ENCODE measurements at places on chromosomes 3 and 15.

DNA sequence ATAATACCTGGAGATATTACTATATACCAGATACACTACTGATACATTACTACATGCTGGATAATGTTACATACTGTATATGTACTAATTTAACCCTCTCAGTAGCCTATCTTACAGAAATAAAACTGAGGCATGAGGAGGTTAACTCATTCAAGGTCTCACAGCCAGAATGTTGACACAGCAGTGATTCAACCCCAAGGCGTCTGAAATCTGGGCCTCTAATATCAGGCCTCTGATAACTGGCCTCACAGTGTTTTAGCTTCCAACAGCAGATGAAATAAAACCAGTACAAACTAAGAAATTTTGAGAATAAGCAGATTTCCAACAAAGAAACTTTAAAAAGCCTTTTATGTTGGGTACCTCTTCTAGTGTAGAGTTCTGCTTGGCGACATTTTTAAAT lies 23.4 kb downstream of the DZIP1L start:
- no peak for DNase-seq

GRCh38 chr3:41198526-41198925 lies 779 bp upstream of the CTNNB1 start:
- DNase-seq, result no peak

GRCh38 chr3:17551895-17552294 lies 190.5 kb downstream of the TBC1D5 start:
- no peak for DNase-seq

- no peak for DNase-seq
These were observed 40.5 kb upstream of the FBXL22 start for GRCh38 chr15:63556736-63557135.

- DNase-seq, result no peak
These were observed 9.6 kb upstream of the IRAK2 start for GRCh38 chr3:10155123-10155472.

GRCh38 chr3:126881861-126882260 lies 101.1 kb upstream of the PLXNA1 start:
- DNase-seq, result no peak

- DNase-seq, result no peak
These were observed 103.6 kb downstream of the OTOL1 start for GRCh38 chr3:161600173-161600572.

DNA sequence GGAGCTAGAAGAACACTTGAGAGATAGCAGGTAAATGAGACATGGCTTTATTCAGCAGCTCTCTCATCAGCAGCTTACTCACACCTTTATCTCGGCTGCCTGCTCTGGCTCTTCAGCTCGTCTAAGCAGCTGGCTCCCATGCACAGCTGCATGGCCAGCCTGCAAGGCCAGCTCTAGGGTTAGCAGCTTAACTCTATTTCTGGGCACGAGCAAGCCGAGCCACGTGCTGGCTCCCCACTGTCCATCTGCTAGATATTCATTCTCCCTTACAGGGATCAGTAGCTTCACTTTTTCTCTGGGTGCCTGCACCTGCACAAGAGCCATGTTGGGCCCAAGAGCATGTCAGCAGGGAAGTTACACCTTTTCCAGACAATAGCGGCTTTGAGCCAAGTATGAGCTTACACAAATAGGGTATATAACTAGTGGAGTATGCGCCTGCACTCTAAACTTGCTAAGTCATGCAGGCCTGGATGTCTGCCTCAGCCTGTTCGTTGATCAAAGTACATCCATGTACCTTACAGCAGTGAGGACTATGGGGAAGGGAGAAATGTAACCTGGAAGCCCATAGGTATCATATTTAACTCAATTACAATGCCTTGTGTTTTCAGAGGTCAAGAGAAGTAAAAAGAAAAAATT lies 174.9 kb upstream of the SNTN start:
- DNase-seq, result no peak

- no peak for DNase-seq
These were observed 21.1 kb downstream of the CCRL2 start for GRCh38 chr3:46427916-46428833.

- DNase-seq, result no peak
These were observed 80.5 kb downstream of the MAGI1 start for GRCh38 chr3:65958216-65958615.

- DNase-seq, result no peak
These were observed 30.4 kb downstream of the SECISBP2L start for GRCh38 chr15:49015896-49016295.

DNA sequence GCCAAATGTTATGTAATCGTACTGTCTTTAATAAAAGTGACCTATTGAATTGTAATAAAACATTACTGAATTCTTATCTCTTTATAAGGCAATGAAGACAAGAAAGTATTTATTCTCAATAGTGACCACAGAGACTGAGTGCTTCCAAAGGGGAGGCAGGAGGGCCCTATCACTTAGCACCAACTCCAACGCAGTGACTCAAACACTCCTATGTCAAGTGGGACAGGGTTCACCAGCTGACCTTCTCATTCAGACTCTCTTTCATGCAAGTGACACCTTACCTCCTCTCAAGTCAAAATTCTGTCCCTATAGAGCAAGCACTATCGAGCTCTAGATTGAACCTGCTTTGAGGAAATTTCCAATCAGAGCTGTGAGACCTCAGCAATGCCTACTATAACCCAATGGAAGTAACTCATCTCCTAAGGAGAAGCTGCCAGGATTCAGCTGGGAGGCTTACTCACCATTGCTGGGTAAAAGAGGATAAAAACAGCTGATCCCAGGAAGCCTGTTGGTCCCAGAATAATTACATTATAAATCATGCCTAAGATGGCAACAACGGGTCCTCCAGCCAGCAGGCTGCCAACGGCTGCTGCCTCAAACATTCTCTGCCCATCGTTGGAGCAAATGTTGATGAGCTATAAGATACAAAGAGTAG lies 35.6 kb downstream of the ABCC5 start:
- no peak for DNase-seq
